ENCODE measurements at places on chromosomes 7 and 10.

DNA sequence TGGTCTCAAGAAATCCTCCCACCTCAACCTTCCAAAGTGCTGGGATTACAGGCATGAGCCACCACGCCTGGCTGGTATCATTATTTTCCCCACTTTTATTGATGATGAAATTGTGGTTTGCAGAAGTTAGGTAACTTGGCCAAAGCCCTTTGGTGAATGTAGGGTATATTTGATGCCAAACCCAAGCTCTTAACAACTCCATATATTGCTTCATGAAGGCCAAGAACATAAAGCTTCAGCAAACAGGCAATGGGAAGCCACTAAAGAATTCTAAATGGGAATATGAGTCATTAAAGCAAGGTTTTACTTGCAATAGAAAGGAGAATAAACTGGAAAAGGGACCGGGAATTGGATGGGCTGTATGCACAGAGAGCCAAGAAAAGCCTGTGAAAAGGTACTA, 142.7 kb downstream of the KMT2E start:
- no peak for DNase-seq

DNA sequence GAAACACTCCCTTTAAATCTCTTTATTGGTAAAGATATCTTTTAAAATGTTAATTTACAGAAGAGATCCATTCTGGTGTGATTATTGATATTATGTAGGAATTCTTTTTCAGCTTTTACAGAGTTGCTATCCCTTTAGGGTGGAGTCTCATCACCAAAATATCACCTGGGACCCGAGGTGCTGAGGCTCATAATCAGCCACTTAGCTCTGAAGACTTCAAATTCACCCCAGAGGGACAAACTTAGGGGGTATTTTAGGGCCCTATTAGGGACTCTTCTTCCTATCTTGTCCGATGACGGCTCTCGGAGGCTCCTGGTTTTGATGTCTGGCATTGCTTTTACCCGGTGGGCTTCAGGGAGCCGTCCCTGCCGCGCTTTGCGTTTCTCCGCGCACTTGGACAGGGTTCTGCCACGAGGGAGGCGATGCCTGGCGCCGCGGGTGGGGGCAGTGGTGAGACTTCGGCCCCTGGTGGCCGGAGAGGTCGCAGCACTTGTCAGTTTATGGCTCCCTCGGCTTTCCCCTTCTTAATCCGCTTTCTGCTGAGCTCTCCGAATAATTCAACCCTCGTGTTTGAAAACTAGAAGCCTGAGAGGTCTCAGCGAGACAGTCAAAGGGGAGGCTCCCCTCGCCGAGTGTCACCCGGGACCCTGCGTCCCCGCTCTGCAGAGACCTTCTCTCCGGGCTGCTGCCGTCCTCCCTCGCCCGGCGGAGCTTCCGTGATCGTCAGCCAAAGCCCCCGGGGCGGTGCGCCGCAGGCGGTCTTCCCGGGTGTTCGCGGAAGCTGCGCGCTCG, 27.8 kb downstream of the RBM20 start:
- DNase-seq: peak; percentile 87

DNA sequence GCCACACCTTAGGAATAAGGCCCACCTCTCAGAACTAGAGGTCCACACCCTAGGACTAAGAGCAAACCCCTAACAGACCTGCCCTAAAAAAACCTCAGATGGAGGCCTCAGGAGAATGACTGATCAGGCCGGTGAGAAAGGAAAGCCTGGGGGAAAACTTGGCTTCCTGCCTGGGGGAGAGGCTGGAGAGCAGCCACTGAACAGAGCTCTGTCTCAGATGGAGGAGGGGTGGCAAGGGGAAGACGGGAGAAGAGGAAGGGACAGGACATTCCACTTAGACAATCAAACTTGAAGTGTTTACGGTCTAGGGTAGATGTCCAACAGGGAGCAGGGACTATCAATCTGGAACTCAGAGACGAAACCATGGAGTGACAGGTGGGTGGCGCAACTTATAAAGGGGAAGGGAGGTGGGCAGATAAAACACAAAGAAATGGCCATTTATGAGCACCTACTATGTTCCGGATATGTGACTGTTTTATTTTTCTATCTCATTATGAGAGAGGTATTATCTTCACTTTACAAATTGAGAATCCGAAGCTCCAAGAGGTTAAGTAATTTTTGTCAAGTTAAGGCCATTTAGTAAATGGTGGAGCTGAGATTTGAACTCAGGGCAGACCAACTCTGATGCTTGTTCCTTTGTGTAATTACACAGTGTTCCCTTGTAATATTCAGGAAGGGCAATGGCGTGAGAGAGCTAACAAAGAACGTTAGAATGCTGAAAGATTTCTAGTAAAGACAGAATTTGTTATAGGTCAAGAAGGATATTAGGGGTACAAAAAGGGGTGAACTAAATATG, 82.6 kb downstream of the DNMBP start:
- no peak for DNase-seq

- DNase-seq: no peak
Observed at GRCh38 chr7:90945104-90945787, 319.0 kb upstream of the FZD1 start.

- no peak for DNase-seq
Observed at GRCh38 chr7:351256-351655, 61.3 kb downstream of the FOXL3 start.

DNA sequence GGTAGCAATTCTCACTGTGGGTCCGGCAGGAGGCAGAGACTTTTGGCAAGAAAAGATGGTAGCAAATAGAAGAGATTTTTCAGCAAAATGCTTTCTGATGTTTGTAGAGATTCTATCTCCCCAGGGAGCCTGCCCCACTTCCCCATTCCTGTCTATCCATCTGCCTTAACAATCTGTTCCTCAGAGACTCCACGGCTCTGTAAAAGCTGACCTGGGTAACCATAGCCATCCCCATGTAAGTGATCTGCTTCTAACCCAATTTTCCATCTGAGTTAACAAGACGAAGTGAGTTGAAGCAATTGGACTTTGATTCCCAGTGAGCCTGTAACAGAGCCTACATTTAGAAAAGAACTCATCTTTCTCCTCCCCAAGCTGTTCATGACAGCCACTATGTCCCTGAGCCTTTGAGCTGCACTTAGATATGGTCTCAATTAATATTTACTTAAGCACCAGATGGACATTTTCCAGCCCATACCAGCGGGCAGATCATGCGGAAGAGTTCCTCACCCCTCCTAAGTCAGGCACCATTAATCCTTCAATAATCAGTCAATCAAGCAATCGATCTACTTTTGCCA, 896.1 kb downstream of the CCSER2 start:
- DNase-seq: no peak

GRCh38 chr10:87651801-87652200, 7.9 kb upstream of the PAPSS2 start:
- DNase-seq: no peak

DNA sequence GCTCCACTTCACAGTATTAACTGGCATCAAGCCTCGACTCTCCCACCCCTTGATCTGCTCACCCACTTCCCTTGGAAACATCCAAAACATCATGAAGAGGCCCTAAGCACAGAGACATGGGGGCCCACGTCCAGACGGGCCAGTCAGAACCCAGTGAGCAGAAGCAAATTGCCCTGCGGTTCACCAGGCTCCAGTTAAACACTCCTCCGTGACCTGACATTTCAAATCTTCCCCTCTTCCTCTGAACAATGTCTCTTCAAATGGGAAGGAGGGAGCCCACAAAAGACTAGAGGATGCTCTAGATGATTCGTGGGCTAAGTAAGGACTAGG, 44.8 kb downstream of the CLEC2L start:
- DNase-seq: no peak

DNA sequence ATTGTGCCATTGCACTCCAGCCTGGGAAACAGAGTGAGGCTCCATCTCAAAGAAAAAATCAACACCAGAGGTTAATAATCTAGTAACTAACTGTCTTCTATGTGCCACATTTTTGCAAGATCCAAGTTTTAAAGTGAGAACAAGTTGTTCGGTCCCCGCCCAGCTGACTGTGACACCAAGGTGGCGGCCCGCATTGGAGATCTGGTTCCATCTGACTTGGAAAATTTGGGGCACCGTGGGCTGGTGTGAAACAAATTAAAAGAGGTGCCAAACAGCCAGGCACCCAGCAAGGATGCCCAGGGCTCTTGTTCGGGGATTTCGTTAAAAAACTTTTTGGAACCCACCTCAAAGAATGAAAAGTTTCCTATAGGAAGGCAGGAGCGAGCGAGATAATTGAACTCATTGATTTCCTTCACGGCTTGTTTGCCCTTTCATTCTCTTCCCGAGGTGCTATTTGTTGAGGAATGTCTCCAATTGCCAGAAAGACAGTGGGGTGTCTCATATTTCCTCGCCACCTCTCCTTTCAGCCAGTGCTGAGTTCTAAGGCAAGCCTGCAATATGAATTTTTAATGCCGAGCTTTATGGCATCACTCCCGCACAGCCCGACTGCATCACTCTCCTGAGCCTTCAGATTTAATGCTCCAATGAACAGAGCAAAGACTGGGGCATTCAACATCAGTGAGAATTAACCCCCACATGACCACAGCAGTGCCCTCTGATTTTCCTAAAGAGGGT, 156.9 kb upstream of the SH2B2 start:
- DNase-seq: no peak

GRCh38 chr10:59779756-59780533, 26.7 kb upstream of the MRLN start:
- DNase-seq: no peak

DNA sequence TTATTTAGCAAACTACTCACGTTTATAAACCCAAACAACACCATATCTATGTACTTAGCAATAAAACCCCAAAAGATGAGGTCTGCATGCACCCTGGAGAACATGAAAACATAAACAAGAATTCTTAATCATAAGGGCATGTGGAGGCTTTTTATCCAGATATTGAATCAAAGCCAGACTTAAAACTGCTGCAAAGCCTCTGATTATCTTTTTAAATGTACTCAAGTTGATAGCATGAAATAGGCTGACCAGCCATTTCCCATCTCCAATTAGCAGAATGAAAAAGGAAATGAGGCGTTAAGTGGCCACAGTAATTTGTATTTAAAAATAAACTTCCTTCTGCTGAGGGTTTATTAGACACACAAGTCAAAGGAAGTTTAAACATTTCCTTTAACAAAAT, 48.3 kb downstream of the ITIH5 start:
- DNase-seq: no peak

- no peak for DNase-seq
Observed at GRCh38 chr7:54798530-54798929, 39.5 kb upstream of the SEC61G start.

DNA sequence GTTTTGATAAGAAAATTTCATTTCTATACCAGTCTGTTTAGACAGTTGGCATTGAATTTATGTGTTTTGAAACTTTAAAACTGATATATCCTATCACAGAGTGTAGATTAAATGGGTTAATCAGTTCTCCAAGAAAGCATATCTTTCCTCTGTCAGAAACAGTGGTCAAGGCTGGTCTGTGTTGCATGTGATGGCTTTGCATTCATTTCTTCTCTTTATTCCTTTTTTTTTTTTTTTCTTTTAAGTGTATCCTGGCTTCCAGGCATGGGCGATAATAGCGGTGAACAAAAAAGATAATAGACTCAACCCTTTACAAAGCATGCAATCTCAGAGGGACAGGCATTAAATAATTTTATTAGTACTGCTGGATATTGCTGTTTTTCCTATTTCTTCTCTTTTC, 136.6 kb downstream of the LRRC4 start:
- no peak for DNase-seq

GRCh38 chr7:20089431-20089830, 127.8 kb downstream of the MACC1 start:
- no peak for DNase-seq

DNA sequence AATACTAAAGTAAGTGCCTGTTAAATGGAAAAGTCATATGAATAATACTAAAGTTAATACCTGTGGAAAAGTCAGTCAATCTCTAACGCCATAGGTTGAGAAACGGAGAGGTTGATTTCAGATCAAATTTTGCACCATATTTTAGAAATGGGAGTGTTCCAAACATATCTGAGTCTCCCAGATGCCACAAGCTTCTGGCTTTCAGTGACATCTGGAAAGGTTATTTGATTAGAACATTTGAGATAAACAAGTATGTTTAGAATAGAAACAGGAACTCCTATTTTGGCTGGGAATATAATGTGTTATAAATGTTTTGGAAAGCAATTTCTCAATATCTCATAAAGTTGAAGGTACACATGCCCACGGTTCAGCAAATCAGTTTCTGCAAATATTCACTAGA, 5.8 kb downstream of the MACC1 start:
- DNase-seq: no peak

- peak; percentile 23 for DNase-seq
Observed at GRCh38 chr10:101122270-101123084, 8.6 kb upstream of the TLX1 start.

- DNase-seq: no peak
Observed at GRCh38 chr10:126663328-126663727, 7.2 kb downstream of the C10orf90 start.

DNA sequence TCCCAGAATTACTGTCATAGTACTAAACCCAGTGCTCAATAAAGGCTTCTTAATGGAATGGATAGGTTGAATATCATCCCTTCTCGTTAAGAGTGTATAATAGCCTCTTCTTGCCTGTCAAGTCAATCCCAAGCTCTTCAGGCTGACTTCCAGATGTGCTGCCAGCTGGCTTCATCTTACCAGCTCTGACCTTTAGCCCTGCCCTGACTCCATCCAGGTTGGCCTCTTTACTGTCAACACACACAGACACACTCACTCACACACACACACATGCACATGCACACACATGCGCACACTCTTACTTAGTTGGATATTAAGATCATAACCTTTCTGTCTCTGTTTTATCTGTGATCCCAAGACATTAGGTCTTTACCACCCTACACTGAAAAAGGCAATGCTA, 49.1 kb downstream of the ASB4 start:
- no peak for DNase-seq

- DNase-seq: no peak
Observed at GRCh38 chr7:105354383-105354782, 34.3 kb downstream of the SRPK2 start.

DNA sequence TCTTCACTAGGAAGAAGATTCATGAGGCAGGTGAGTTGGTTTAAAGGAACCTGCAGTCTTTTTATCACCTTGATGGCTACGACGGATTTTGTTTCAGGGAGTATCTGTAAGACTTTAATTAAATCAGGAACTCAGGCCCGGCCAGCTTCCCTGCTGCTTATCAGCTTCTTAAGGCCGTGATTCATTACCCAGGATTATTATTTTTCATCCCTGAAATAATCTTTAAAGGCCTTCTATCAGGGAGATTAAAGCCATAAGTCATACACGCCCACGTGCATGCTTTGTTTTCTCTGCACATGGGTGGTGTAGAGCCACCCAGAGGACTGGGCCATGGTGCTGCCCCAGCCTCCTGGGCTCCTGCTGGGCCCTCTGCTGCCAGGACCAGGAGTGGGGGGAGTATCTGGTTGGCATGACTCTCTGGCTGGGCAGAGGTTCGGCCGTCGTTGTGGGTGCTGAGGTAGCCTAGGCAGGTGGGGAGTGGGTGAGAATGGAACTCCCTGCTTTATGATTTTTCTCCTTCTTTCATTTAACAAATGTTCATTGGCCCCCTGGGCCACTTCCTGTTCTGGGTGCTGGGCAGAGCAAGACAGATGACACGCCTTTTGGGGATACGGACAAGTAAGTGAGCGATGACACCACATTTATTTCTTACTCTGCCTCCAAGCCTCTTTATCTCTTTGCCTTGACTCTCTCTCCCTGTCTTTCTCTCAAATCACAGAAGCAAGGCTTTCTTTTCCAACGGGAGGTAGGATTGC, 39.0 kb upstream of the PCBD1 start:
- no peak for DNase-seq

GRCh38 chr10:112275512-112276245, 7.5 kb upstream of the TECTB start:
- no peak for DNase-seq
